ENCODE measurements at places on chromosomes 1 and 21. TPM values are rescaled to one million over a fixed set of nuclear protein-coding genes. Genes with fewer than 3 reads are reported as not detected.

DNA sequence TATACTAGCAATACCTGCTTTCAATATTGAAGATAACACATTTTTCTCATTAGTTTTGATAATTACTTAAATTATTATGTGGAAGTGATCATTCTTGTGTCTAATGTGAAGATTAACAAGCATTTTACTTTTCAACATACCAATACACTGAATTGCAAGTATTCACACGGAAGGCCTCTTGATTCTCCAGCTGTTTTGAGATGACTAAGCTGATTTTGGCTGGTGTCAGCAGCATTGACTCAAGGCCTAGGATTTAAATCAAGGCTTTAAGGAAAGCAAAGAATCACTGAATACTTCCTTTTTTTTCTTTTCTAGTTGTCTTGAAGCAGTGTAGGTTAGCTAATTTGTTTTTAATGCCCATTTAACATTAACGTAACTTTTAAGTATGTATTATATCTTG is 373.7 kb downstream of the SRGAP2C start:
- no peak for DNase-seq

DNA sequence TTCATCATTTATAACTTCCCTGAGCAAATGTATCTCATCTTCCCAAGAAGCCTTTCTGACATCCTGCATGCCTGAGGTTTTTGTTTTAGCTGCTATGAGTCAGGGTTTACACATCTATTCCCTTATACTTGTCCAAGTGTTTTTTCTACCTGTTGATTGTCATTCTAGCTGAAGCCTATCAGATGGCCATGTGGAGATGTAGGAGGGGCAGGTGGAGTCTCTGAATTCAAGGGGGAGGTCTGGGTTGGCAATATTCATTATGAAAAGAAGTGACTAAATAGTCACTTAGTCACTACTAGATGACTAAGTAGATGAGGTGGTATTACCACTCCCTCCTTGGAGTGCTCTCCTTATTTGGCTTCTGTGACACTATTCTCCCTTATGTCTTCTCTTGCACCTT is 52.4 kb downstream of the XCL1 start:
- DNase-seq = no peak

Gene KRTAP19-2
- not detected for polyA plus RNA-seq

Gene LY9
- polyA plus RNA-seq = 0.09 TPM

DNA sequence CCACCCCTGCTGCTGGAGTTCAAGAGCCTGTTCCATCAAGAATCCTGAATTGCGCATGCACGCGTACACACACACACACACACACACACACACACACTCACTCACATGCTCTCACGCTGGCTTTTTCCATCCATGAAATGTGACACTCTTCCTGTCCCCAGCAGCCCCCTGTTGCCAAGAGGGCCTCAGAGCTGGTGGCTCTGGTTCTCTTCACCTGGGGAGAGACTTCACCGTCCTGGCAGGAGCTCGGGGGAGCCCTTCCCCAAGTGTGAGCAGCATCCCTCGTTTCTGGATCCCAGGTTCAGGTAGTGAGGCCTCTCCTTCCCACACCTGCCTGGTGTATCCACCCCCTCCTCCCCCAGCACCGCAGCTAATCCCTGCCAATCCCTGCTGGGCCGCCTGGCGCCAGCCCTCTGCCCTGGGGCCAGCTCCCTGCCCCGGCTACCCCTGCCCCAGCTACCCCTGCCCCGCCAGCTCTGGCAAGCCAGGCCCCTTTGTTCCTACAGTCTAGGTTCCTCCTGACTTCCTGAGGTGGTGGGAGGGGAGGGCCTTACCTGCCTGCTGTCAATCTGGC is 9.9 kb downstream of the PLOD1 start:
- DNase-seq = no peak

Gene GFI1
- 0.18 TPM for polyA plus RNA-seq

DNA sequence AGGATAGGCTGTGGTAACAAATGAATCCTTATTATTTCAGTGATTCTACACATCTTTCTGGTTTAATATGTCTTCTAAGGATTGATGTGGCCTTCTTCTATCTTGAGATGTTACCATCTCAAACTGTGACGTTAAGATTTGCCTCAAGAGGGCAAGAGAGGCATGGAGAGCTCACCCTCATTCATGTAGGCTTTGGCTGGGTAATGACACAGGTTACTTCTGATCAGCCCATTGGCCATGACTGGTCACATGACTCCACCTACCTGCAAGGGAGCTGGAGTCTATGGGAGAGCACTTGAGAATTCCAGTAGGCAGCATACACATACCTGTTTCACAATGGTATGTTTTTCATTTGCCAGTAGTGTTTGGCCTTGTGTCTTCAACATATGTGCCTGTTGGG is 30.0 kb downstream of the CACHD1 start:
- DNase-seq = no peak

GRCh38 chr1:230086151-230086550 is 19.1 kb downstream of the GALNT2 start:
- DNase-seq = no peak

- DNase-seq = no peak
Observed at GRCh38 chr21:36260030-36260787, 59.8 kb upstream of the MORC3 start.

DNA sequence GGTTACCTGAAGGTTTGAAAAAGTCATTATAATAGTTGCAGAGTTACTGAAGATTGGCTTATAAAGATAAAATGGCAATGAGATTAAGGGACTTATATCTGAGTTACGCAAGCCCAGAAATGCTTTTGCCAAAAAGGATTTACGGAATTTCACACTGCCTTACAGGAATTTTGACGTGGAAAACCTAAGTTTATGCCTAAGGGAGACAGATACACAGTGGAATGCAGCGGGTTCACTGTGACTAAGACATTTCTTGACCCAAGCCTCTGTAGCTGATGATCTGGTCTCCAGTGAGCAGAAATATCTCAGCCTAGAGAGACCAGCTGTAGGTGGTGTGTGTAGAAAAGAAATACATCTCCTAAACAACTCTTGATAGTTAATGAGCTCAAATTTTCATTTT is 10.1 kb upstream of the EXO1 start:
- no peak for DNase-seq

Gene TRMT13
- 4.8 TPM for polyA plus RNA-seq

Gene FYB2
- polyA plus RNA-seq = 0.79 TPM

Gene SUCO
- polyA plus RNA-seq = 10.3 TPM

Gene RHEX
- polyA plus RNA-seq = not detected

Gene IRF2BP2
- 69.3 TPM for polyA plus RNA-seq

DNA sequence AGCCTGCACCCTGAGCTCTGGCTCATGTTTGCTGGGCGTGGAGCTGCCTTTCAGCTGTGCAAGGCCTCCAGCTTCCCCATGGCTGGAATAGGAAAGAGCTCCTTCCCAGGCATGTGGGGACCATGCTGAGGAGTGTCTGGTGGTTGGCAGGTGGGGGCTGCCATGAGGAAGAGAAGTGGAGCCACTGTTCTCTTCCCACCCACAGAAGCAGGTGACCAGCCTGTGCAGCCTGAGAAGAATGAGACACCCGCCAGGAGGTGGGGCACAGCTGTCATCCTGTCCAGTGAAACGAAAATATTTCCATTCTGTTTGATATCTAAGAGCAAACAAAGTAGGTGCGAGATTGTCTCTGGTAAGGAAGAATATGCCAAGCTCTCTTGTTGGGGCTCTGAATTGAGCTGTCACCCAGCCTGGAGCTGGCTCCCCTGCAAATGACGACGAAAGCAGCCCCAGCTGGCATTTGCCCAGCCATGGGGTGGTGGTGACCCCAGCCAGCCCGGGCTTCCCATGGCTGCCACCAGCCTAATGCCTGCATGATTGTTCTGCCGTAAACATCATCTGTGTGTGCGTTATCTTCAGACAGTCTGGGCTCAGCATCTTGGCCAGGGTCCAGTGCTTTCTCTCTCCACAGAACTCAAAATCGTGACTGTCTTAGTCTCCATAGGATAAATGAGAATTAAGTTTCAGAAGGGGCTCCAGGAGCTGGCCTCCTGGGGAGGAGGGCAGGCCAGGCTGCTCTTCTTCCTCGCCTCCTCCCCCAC is 429.8 kb upstream of the VAMP3 start:
- peak; percentile 76 for DNase-seq

- peak; percentile 84 for DNase-seq
Observed at GRCh38 chr1:247390116-247390791, 25.7 kb upstream of the NLRP3 start.

Gene DVL1
- 70.0 TPM for polyA plus RNA-seq

DNA sequence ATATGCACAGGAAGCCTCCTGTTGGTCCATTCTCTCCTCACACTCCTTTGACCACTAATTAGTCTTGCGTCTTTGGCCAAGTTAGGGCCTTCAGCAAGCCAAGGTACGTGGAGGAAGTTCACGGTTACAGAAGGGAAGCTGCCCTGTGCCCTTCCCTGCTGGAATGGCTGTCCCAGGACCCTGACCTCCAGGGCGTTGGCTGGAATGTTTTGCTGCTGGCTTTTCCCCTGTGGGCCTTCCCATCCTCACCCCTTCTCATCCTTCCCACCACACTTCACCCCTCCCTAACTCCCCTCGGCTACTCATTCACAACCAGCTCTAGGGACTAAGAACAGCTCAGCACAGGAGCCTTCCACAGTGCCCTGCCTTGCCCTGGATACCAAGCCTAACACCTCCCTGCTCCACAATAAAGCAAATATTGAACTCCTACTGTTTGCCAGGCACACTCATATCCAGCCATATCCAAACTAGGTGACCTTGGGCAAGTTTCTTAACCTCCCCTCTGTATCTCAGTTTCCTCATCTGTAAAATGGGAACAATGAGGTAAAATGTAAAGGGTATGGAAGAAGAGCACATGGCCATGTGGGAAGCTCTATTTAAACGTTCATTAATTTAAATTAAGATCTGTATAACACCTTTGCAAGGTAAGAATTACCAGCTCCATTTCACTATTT is 8.8 kb upstream of the CDCP2 start:
- no peak for DNase-seq

DNA sequence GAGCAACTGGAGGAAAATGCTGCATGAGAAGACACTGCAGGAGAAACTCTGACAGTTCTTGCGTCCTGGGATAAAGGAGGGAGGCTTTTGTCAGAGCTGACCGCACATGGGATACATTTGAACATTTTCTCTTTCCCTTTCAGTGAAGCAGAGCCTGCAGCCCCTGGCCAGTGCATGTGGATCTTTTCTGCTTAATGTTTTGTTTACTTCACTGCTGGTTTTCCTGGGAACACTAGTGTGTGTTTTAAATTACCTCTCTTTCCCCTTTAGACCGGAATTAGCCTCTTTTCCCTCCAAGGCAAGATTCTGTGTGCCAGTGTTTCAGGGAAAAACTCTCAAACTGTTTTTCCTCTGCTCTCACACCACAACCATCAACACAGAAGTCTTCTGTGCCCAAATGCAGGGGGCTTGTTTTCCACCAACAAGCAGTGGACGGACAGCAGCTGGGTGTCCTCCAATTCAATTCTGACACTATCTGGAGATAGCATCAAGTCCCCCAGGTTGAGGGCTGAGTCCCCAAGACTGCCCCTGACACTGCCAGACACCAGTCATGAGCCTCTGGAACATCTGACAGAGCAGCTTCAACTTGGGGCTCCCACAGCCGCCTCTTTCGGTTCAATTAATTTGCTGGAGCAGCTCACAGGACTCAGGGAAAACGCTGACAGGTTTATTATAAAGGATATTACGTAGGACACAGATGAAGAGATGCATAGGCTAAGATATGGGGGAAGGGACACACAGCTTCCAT is 136.2 kb downstream of the RHOU start:
- DNase-seq = no peak

Gene OR2L5
- polyA plus RNA-seq = not detected

GRCh38 chr1:95407886-95408291 is 173.9 kb downstream of the RWDD3 start:
- DNase-seq = no peak

Gene SLC22A15
- 3.5 TPM for polyA plus RNA-seq

- DNase-seq = no peak
Observed at GRCh38 chr1:197902131-197902453, 338 bp upstream of the C1orf53 start.

Gene EPHA2
- 8.6 TPM for polyA plus RNA-seq

GRCh38 chr1:31510853-31511789 is 65.2 kb upstream of the TINAGL1 start:
- DNase-seq = no peak

DNA sequence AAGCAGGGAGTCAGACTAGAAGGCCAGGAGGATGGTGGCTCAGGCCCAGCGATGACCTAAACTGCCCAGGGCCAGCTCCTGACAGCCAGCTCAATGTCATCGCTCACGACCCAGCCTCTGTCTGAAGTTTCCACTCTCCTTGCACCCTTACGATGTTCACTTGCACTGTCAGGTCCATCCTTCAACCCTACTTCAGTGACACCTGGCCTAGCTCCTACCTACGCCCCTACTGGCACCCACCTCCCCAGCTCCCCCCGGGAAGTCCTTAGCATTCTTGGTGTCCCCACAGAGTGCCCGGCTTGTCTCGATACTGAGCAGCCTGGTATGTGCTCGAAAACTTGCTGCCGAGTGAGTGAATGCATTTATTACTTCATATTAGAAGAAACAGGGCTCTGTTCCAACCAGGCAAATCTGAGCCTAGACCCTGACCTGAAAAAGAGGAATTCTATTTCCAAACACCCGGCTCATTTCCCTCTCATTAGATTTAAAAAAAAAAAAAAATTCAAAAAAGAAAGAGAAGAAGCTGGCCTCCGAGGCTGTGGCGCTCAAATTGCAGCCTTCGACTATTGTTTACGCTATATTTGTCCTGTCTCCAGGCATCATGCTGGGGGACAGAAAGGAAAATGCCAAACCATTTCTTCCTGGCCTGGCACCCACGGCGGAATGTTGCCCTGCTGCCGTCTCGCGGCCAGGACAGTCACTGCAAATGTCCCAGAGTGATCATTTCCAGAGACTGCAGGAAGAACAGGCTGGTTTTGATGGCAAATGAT is 29.8 kb upstream of the LRRC38 start:
- DNase-seq = peak; percentile 84

DNA sequence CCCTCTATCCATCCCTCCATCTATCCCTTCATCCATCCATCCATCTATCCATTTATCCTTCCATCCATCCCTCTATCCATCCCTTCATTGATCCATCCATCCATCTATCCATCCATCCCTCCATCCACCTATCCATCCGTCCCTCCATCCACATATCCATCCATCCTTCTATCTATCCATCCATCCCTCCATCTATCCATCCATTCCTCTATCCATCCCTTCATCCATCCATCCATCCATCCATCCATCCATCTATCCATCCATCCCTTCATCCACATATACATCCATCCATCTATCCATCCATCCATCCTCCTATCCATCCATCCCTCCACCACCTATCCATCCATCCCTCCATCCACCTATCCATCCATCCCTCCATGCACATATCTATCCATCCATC is 23.6 kb downstream of the MATN1 start:
- DNase-seq = no peak

DNA sequence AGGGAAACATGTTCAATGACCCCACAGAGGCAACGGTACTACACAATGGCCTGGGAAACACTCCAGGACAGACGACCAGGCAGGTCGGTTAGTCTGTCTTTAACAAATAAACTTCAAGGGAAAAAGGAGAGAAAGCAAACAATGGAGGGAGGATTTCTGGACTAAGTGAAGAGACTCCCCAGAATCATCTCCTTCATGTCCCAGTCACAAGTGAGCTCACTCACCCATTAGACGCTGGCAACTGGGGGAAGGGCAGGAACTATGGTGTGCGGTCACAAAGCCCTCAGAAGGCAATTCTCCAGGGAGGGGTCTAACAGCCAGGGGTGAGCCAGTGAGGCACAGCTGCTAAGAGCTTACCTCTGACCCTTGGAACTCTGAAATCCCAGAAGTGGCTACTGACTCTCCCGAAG is 55.7 kb upstream of the NADK start:
- no peak for DNase-seq

Gene ANXA9
- 0.23 TPM for polyA plus RNA-seq

GRCh38 chr1:211603191-211603701 is 24.3 kb upstream of the SLC30A1 start:
- DNase-seq = no peak
